ENCODE measurements at places on chromosomes 16 and 17. TPM values are rescaled to one million over a fixed set of nuclear protein-coding genes. Genes with fewer than 3 reads are reported as not detected.

- peak; percentile 44 for DNase-seq
Observed at GRCh38 chr17:27756467-27757371, 43.6 kb downstream of the NOS2 start.

- no peak for DNase-seq
Observed at GRCh38 chr17:66087073-66087472, 104.9 kb downstream of the CEP112 start.

DNA sequence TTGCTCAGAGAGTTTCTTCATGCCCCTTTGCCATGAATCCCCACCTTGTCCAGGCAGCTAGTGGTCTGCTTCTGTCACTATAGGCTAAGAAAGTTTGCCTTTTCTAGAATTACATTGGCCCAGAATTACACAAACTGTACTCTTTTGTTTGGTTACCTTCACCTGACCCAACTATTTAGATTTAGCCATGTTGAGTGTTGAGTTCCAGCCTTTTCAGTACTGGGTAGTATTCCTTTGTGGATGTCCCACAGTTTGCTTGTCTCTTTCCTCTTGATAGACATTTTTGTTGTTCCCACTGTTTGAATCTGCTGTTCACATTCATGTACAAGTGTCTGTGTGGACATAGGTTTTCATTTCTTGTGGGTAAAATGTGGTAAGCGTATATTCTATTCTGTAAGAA lies 22.3 kb downstream of the USP10 start:
- DNase-seq: no peak

GRCh38 chr16:85245307-85246172 lies 133.3 kb upstream of the CIBAR2 start:
- DNase-seq: peak; percentile 46

- DNase-seq: no peak
Observed at GRCh38 chr17:48451489-48451888, 21.5 kb upstream of the SKAP1 start.

GRCh38 chr16:75377729-75378386 lies 55.4 kb downstream of the CFDP1 start:
- no peak for DNase-seq

GRCh38 chr16:2152695-2153506 lies 2.7 kb upstream of the TRAF7 start:
- no peak for DNase-seq

DNA sequence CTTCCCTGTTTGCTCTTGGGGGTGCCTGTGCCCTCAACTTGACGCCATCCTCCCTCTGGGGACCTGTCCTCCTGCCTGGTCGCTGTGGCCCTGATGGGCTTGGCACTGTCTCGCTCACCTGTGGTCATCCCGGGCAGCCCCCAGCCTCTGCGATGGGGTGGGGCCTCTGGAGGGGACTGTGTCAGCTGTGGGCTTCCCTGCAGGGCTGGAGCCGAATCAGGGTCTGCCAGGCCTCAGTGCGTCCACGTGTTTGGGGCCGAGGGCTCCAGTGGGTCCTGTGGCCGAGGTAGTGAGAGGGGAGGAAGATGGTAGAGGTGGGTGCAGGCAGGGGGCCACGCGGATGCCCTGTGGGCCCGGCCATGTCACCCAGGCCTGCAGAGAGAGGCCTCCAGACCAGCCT lies 8.0 kb downstream of the PIGQ start:
- DNase-seq: no peak

- DNase-seq: no peak
Observed at GRCh38 chr17:50277357-50277754, 3.1 kb downstream of the TMEM92 start.

- no peak for DNase-seq
Observed at GRCh38 chr17:59121901-59122480, 15.3 kb upstream of the TRIM37 start.

- DNase-seq: no peak
Observed at GRCh38 chr16:2460391-2460713, 443 bp downstream of the TEDC2 start.

- no peak for DNase-seq
Observed at GRCh38 chr17:6555331-6556120, 829 bp downstream of the PITPNM3 start.

DNA sequence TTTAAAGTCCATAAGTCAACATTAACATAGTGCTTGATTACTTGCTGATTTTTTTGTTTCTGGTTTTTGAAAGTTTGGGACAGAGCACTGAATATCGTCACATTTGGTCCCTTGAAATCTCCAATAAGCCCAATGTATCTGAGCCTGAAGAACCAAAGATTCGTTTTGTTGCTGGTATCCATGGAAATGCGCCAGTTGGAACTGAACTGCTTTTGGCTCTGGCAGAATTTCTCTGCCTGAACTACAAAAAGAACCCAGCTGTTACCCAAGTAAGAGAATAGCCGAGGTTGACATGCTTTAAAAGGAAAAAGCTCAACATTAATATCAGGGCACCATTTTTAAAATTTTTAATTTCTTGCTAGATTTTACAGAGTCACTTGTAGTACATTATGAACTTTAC lies 27.7 kb upstream of the GOSR1 start:
- DNase-seq: no peak

DNA sequence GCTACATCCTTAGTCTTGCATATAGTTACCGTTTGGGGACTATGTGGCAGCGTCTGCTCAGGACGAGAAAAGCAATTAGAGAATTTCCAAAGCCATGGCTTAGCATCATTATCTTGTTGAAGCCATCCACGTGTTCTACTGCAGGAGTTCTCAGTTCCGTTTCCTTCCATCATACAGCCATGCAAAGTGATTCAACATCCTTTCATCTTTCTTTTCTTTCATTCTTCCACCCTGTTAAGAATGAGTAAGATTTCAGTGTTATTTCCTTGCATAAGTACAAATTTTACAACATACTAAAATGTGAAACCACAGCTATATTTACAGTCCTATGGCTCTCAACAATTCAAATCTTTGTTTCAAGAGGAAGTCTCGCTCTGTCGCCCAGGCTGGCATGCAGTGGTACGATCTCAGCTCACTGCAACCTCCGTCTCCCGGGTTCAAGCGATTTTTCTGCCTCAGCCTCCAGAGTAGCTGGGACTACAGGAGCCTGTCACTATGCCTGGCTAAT lies 3.8 kb downstream of the MARF1 start:
- no peak for DNase-seq

- DNase-seq: no peak
Observed at GRCh38 chr17:68170246-68170645, 77.6 kb upstream of the AMZ2 start.

ZG16 gene
- not detected for total RNA-seq

KRTAP1-1 gene
- total RNA-seq: not detected

HLF gene
- 5.2 TPM for total RNA-seq

HEATR9 gene
- 1.9 TPM for total RNA-seq

ZACN gene
- total RNA-seq: 0.30 TPM

CDRT15 gene
- total RNA-seq: not detected

AXIN2 gene
- 35.8 TPM for total RNA-seq

KRTAP4-9 gene
- total RNA-seq: not detected

CFAP20 gene
- 80.6 TPM for total RNA-seq

HAGHL gene
- 10.3 TPM for total RNA-seq

TMEM92 gene
- total RNA-seq: not detected

PPP1R1B gene
- total RNA-seq: 0.16 TPM

GUCY2D gene
- not detected for total RNA-seq

TMEM106A gene
- 9.3 TPM for total RNA-seq

GP1BA gene
- not detected for total RNA-seq

Data from T-cell (primary cell).